ENCODE measurements at places on chromosomes 5 and 9.

GRCh38 chr5:174453690-174454089 is 270.7 kb upstream of the MSX2 start:
- DNase-seq = no peak
- H3K4me1 ChIP-seq = no peaks in the 10 kb centered on the region
- H3K27ac ChIP-seq = no peak overlapping the region
- no peaks in the 10 kb centered on the region for H3K27me3 ChIP-seq

DNA sequence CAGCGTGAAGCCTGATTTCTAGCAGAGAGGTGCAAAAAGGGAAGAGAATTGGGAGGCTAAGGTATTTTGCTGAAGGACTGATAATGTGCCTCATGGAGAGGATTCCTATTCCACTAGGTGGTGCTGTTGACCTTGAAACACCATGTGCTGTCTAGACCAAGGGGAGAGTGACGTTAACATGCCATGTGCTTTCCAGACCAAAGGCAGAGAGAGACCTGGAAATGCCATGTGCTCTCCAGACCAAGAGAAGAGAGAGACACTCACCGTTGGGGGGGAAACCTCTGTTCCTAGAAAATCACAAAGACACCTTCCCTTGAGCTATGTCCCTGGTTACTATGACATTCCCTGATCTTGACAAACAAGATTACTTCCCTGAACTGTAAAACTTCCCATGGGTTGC is 286.0 kb upstream of the TUSC1 start:
- H3K36me3 ChIP-seq = no peaks in the 10 kb centered on the region
- DNase-seq = no peak
- H3K27me3 ChIP-seq = no peaks in the 10 kb centered on the region
- H3K4me1 ChIP-seq = no peaks in the 10 kb centered on the region

- H3K36me3 ChIP-seq = no peaks in the 10 kb centered on the region
- H3K27ac ChIP-seq = no peak overlapping the region
- H3K4me1 ChIP-seq = no peaks in the 10 kb centered on the region
- no peak overlapping the region for H3K4me3 ChIP-seq
Measured at GRCh38 chr5:32542216-32543059, 42.9 kb upstream of the SUB1 start.

DNA sequence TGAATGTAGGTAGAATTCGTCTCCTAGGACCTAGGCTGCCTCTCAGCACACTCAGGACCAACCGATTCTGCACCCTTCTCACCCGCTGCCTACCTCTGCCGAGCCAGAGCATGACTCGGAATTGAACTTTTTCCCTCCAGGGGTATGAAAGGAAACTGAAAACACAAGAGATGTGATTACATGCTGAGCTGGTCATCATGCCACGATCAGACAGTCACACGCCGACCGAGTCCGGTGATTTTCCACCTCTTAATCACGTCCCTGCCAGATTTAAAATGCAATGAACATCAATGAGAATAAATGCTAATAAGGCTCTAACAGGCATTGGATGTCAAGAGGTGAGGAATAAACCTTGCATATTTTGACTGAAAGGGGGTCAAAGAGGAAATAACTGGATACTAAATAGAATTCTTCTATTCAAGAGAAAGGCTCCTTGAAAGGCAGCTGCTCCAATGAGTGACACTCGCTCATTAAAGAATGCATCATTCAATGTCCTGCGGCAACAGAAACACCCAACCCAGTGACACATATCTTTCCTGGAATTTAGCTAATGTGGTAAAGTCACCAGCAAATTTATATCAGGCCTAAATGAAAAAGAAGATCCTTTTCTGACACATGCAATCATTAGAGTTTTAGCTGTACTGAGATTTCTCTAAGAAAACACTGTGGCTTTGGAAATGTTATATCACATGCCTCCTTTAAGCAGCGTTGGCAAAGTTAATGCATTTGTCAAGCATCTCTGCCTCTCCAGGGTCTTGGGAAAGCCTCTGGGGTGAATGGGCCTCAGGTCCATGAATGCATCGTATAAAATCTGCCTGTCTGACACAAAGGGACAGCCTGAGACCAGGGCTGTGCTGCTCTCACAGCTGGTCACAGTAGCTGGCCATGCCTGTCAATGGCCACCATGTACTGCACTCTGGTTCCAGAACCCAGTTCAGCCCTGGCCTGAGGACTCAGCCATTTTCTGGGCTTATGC is 128.7 kb downstream of the SPOCK1 start:
- DNase-seq = no peak
- no peaks in the 10 kb centered on the region for H3K36me3 ChIP-seq
- H3K27me3 ChIP-seq = no peaks in the 10 kb centered on the region
- no peak overlapping the region for H3K27ac ChIP-seq
- no peaks in the 10 kb centered on the region for H3K4me1 ChIP-seq
- H3K4me3 ChIP-seq = no peak overlapping the region

DNA sequence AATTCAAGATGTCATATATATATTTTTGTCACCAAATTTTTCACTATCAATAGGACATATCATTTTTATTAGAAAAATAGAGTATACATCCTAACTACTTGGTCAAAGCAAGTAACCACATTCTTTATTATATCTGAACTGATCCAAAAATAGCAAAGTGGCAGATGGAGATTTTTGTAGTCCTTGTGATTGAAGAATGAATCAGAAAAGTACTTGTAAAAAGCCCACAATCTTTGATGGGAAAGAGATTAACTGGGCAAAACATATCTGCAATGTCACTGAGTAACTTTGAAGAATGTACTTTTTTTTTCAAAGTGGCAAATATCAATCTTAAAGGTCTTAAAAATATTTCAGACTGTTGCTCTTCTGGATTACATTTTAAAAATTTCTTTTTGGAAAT is 1040.6 kb upstream of the SEMA6A start:
- H3K4me1 ChIP-seq = no peaks in the 10 kb centered on the region
- H3K27ac ChIP-seq = no peak overlapping the region

DNA sequence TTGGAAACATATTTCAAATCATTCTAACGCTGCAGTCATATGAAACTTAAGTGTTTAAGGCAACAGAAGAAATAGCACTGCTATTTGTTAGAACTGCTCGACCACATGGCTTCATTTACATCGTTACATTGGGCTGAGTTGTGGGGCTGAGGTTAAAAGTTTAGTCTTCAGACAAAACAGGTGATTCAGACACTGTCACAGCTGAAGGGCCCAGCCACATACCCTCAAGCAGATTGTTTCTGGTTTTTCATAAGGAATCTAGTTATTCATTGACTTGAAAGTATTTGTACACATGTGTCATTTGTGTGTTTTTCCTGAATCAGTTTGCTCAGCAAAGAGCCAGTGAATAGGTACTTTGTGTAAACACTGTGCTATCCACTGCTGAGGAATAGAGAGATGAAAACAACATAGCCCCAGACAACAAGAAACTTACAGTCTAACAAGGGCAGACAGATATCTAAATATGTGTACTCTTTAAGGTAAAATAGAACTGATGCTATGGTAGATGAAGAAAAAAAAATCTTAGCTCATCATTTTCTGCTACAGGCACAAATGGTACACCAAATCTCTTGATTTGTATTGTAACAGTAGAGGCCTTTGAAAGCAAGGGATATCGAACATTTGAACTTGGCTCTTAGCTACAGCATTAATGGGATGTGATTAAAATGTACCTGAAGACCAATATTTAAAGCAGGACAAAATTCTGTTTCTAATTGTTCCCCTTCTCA is 357.6 kb upstream of the RPS23 start:
- H3K4me3 ChIP-seq = no peak overlapping the region
- no peaks in the 10 kb centered on the region for H3K36me3 ChIP-seq
- H3K27ac ChIP-seq = no peak overlapping the region
- no peaks in the 10 kb centered on the region for H3K27me3 ChIP-seq
- DNase-seq = no peak
- H3K4me1 ChIP-seq = no peaks in the 10 kb centered on the region

- peak overlapping the region; percentile 59 for H3K27ac ChIP-seq
- no peaks in the 10 kb centered on the region for H3K36me3 ChIP-seq
- no peak for DNase-seq
- no peaks in the 10 kb centered on the region for H3K27me3 ChIP-seq
- H3K4me1 ChIP-seq = no peaks in the 10 kb centered on the region
Measured at GRCh38 chr9:88739373-88739772, 204.4 kb downstream of the NXNL2 start.

DNA sequence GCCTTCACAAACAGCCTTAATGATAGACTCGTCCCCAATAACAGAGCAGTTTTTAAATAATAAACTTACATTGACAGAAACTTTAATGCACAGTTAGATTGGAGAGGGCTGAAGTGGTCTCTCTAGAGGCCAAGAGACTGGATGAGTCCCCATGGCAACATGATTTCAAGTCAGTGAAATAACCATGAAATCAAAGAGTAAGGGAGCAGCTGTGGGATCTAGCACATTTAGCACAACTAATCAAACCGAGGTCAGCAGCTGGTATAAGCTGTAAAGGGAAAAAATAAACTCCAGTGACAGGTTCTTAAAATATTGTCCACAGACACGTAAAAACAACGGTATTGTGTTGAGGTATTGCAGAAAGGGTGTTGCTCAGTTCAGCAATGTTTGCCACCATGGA is 916.6 kb downstream of the DNAH5 start:
- H3K27me3 ChIP-seq = no peaks in the 10 kb centered on the region
- no peak for DNase-seq
- no peaks in the 10 kb centered on the region for H3K4me1 ChIP-seq
- no peak overlapping the region for H3K4me3 ChIP-seq
- no peak overlapping the region for H3K27ac ChIP-seq

GRCh38 chr5:86626149-86626548 is 8.4 kb downstream of the COX7C start:
- DNase-seq = no peak
- H3K36me3 ChIP-seq = no peaks in the 10 kb centered on the region
- no peaks in the 10 kb centered on the region for H3K27me3 ChIP-seq
- no peak overlapping the region for H3K27ac ChIP-seq
- no peaks in the 10 kb centered on the region for H3K4me1 ChIP-seq

GRCh38 chr5:163345216-163345615 is 92.2 kb upstream of the CCNG1 start:
- no peak overlapping the region for H3K4me3 ChIP-seq
- no peaks in the 10 kb centered on the region for H3K36me3 ChIP-seq
- H3K27ac ChIP-seq = no peak overlapping the region
- no peaks in the 10 kb centered on the region for H3K4me1 ChIP-seq
- H3K27me3 ChIP-seq = no peaks in the 10 kb centered on the region
- DNase-seq = no peak

- no peak for DNase-seq
- H3K4me3 ChIP-seq = peak overlapping the region; percentile 87
- H3K36me3 ChIP-seq = no peaks in the 10 kb centered on the region
- H3K4me1 ChIP-seq = no peaks in the 10 kb centered on the region
- peak overlapping the region; percentile 96 for H3K27ac ChIP-seq
Measured at GRCh38 chr5:131633830-131634229, 1.2 kb downstream of the RAPGEF6 start.

DNA sequence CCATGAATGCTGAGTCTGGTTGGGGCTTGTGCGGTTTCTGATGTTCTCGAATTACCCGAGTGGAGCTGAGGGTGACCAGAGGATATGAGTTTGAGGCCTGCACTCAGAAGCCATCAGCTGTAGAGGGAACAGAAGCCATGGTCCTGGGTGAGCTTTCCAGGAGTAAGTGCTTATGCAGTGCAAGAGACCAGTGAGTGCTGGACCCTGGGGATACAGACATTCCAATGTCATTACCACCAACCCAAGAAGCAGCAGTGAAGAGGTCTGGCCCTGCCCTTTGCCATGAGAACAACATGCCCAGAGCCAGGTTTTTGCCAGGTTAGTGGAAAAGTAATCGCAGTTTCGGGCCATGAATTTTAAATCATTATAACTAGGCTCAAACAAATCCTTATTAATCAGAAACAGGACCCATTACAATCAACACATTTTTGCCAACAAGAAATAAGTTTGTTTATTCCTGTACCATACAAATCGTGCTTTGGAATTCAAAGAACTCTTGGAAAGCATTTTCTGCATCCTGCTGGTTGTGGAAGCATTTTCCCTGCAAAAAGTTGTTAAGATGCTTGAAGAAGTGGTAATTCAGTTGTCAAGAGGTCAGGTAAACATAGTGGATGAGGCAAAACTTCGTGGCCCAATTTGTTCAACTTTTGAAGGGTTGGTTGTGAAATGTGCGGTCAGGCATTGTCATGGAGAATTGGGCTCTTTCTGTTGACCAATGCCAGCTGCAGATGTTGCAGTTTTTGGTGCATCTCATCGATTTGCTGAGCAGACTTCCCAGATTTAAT is 154.6 kb downstream of the SYK start:
- no peaks in the 10 kb centered on the region for H3K36me3 ChIP-seq
- no peaks in the 10 kb centered on the region for H3K4me1 ChIP-seq
- DNase-seq = no peak
- no peak overlapping the region for H3K4me3 ChIP-seq

- no peak overlapping the region for H3K4me3 ChIP-seq
- no peak overlapping the region for H3K27ac ChIP-seq
- no peaks in the 10 kb centered on the region for H3K27me3 ChIP-seq
- H3K4me1 ChIP-seq = peaks cover 29% of the 10 kb centered on the region
Measured at GRCh38 chr9:133372144-133372543, 3.7 kb downstream of the SURF4 start.

DNA sequence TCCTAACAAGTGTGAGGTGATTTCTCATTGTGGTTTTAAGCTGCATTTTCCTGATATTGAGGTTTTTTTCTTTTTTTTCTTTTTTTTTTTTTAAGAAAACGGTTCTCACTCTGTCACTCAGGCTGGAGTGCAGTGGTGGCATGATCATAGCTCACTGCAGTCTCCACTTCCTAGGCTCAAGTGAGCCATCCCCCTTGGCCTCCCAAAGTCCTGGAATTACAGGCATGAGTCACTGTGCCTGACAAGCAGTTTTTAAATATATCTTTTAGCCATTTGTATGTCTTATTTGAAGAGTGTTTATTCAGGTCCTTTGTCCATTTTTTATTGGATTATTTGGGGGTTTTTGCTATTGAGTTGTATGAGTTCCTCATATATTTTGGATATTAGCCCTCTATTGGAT is 53.8 kb downstream of the GCNT1 start:
- no peaks in the 10 kb centered on the region for H3K27me3 ChIP-seq
- no peaks in the 10 kb centered on the region for H3K4me1 ChIP-seq
- H3K36me3 ChIP-seq = no peaks in the 10 kb centered on the region
- H3K27ac ChIP-seq = no peak overlapping the region

- DNase-seq = no peak
- no peaks in the 10 kb centered on the region for H3K27me3 ChIP-seq
- no peaks in the 10 kb centered on the region for H3K36me3 ChIP-seq
- H3K4me3 ChIP-seq = no peak overlapping the region
- H3K4me1 ChIP-seq = no peaks in the 10 kb centered on the region
Measured at GRCh38 chr5:172505845-172506244, 51.5 kb upstream of the SH3PXD2B start.

- H3K4me3 ChIP-seq = no peak overlapping the region
- H3K36me3 ChIP-seq = no peaks in the 10 kb centered on the region
- H3K4me1 ChIP-seq = no peaks in the 10 kb centered on the region
- no peaks in the 10 kb centered on the region for H3K27me3 ChIP-seq
- H3K27ac ChIP-seq = no peak overlapping the region
- DNase-seq = no peak
Measured at GRCh38 chr5:122755783-122756182, 19.1 kb upstream of the SNX2 start.

- no peak overlapping the region for H3K4me3 ChIP-seq
- H3K36me3 ChIP-seq = no peaks in the 10 kb centered on the region
- H3K27me3 ChIP-seq = no peaks in the 10 kb centered on the region
- H3K27ac ChIP-seq = no peak overlapping the region
- no peaks in the 10 kb centered on the region for H3K4me1 ChIP-seq
Measured at GRCh38 chr9:86782831-86783230, 164.5 kb downstream of the GAS1 start.

GRCh38 chr9:14415947-14416346 is 102.0 kb upstream of the NFIB start:
- H3K36me3 ChIP-seq = no peaks in the 10 kb centered on the region
- H3K27me3 ChIP-seq = no peaks in the 10 kb centered on the region
- no peak for DNase-seq
- no peak overlapping the region for H3K27ac ChIP-seq
